Activated T-helper 17 cell treated with anti-CD3 and anti-CD28 coated beads, Interleukin-2, amount 50 U/mL, for 72 hours (primary cell): ENCODE measurements at places on chromosomes 1 and 21.

GRCh38 chr1:164622068-164622845, 63.3 kb downstream of the PBX1 start:
- no peak for ATAC-seq

GRCh38 chr1:3292051-3292722, 162.3 kb upstream of the ARHGEF16 start:
- ATAC-seq: no peak

DNA sequence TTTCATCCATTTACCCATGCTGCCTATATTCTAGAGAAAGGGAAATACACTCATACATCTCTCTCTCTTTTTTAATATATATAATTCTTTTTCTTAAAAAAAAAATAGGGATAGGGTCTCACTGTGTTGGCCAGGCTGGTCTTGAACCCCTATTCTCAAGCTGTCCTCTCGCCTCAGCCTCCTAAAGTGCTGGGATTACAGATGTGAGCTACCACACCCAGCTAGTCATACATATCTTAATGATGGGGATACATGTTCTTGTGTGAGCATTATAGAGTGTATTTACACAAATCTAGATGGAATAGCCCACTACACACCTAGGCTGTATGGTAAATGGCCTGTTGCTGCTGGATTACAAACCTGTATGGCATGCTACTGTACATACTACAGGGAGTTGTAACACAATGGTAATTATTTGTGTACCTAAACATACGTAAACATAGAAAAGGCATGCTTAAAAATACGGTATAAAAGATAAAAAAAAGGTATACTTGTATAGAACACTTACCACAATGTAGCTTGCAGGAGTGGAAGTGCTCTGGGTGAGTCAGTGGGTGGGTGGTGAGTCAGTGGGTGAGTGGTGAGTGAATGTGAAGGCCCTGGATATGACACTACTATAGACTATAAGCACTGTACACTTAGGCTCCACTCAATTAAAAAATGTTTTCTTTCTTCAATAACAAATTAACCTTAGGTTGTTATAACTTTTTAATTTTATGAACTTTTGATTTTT, 72.9 kb downstream of the IVNS1ABP start:
- ATAC-seq: peak; percentile 100

GRCh38 chr1:10530281-10530740, 55.6 kb downstream of the PEX14 start:
- no peak for ATAC-seq

GRCh38 chr1:218521414-218522169, 176.5 kb downstream of the TGFB2 start:
- no peak for ATAC-seq
